Endothelial cell of umbilical vein (primary cell): ENCODE measurements at places on chromosomes 1 and 21. TPM values are rescaled to one million over a fixed set of nuclear protein-coding genes. Genes with fewer than 3 reads are reported as not detected.

DNA sequence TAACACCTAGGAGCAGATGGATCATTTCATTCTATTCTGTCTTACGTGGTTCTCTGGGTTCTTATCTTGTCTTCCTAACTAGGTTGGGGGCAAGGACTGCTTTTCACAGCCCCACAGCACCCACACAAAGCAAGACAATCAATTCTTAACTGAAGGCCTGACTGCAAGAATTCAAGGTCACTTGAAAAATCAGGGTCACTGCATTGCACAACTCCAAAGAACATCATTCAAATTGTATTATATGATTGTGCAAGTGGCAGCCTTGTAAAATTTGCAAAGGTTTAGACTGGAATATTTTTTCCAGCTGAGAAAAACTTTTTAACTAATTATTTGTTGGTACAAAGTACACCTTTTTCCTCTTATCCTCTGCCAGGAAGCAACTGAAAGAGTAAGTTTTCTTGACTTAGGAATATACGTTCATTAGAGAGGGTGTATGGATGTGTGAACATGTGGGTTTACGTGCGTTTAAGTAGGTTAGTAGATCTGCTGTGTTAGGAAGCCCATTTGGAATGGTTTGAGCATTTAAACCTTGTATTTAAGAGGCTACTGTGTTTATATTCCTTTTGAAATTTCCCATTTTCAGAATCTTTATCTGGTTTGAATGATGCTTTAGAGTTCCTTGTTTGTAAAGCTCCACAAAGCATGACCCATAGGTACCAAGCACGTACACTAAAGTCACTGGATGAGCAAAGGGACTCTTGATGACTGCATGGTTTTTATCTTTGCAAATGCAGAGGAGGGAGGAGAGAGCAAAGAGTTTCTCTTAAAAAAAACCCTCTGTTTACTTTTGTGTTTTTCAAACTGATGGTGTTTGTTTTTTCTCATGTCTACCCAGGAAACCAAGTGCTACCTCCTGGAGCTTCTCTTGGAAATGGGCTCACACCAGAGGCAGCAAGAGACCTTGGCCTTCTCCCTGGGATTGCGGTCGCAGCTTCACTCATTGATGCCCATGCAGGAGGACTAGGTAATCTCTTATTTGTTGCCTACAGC is 214.9 kb downstream of the FGGY start:
- DNase-seq = no peak

DNA sequence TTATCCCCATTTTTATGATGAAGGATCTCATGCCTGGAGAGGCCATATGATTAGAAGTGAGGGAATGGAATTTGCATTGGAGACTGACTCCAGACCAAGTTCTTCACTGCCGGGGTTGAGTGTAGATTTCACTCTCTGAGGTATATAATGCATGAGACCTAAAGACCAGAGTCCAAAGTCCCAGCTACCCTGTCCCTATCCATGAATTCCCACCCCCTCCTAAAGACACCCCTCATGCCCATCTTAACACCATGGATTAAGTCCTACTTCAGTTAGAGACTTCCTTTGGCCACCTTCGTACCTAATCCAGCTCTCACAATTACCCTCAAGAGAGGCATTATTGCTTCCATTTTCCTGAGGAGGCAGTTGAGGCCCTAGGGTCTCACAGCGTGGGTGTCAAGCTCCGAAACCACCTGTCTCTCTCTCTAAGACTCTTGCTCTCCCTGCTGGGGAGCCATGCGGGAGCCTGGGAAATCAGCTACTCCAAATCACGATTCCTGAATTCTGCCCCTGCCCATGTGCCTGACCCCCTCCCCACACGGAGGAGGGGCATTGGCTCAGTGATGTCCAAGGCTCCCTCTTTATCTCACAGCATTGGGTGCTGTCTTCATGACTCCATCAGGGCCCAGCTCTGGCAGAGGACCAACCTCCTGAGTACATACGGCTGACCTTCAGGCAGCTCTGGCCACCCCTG is 11.7 kb upstream of the FOXO6 start:
- no peak for DNase-seq

- DNase-seq = no peak
These were observed 126.6 kb upstream of the COA6 start for GRCh38 chr1:234246638-234247116.

The NTMT2 gene
- not detected in 2 replicates for total RNA-seq

The SPRR2B gene
- not detected in 2 replicates for total RNA-seq

DNA sequence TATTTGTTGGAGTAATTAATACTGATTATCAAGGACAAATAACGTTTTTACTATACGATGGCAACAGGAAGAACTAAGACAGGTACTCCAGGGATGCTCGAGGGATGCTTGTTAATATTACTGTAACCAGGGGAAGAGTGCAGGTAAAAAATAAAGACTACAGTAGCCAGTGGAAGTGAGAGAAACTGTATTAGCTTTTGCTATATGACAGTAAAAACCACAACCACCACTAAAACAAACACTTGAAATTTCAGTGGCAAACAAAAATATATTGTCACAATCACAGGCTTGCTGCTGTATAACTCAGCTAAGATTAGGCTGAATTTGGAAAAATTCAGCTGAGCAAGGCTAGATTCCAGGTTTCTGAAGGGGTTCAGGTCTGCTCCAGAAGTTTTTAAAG is 812.6 kb upstream of the ADGRL4 start:
- DNase-seq = no peak

The LIN28A gene
- total RNA-seq = not detected in 2 replicates

The ZMYM1 gene
- total RNA-seq = 20.7 and 21.4 TPM in 2 replicates

- no peak for DNase-seq
These were observed 72.8 kb upstream of the PAX7 start for GRCh38 chr1:18557621-18558465.

DNA sequence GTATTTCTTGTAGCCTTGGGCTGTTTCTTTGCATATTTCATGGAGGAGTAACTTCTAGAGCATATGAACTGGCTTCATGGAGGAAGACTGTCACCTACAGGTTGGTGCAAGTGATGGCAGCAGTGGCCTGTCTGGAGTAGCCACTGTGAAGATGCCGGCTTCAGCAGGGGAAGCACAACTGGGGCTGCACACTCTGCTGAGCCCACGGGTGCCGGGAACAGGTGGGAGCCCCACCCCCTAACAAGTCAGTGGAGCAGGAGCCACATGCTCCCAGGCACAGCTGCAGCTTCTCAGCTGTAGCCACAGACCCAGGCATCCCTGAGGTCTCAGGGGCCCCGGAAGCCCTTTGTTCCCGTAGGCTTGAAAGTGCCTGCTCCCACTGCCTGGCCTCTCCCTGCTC is 43.2 kb upstream of the C1orf185 start:
- DNase-seq = peak; percentile 9

The KRTAP12-3 gene
- total RNA-seq = not detected in 2 replicates

DNA sequence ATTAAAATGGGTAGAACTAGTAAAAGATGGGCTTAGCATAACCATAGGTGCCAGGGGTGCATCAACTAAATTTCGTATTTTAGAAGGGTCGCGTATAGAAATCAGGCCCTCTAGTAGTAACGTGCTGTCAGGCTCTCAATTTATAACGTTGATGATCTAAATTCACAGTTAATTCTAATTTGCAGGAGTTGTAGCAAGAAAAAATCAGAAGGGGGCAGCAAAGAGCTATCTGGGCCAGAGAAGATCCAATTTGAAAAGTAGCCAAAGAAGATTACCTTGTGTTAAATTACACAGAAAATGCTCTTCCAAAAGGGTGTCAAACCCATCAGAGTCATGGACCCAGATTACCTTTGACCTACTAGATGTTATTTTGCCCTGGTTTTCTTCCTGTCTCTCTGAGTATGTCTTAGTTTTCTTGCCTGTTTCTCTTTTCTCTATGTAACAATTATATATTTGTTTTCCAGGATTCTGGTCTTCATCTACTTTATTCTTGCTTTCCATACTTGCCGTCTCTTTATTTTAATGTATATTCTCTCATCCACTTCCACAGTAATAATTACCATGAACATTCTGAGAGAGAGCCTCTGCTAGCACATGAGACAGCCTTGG is 1030.9 kb downstream of the AMY1C start:
- peak; percentile 9 for DNase-seq

The PIGR gene
- not detected in 2 replicates for total RNA-seq

DNA sequence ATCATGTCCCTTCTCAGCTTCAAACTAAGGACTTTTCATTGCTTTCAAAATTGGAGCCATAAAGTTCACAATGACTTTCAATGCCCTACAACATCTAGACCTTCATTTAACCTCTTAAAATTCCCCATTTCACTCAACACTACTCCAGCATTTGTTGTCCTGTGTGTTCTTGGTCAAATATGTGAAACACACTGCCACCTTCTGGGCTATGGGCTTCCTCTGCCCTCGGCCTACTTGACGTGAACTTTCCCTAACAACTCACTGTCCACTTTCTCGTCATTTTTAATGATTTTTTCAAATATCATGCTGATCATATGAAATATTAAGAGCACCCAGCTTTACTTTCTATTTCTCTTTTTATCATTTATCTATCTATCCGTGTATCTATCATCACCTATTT is 2018.4 kb downstream of the NCAM2 start:
- DNase-seq = peak; percentile 83

GRCh38 chr1:66147226-66147835 is 354.6 kb downstream of the PDE4B start:
- no peak for DNase-seq

DNA sequence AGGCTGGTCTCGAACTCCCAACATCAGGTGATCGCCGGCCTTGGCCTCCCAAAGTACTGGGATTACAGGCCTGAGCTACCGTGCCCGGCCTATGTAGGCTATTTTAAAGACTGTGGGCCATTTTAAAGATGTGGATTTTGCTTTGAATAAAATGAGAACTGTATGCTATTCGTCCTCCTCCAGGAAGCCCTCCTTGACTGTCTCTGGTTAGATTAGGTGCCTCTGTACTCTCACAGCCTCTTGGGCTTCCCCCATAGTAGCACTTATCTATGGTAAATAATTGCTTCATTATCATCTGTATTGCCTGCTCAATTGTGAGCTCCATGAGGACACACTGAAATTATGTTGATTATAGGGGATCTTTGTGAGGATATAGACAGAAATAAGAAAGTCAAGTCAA is 20.5 kb upstream of the ERI3 start:
- no peak for DNase-seq
